ENCODE measurements at places on chromosomes 5 and 9.

DNA sequence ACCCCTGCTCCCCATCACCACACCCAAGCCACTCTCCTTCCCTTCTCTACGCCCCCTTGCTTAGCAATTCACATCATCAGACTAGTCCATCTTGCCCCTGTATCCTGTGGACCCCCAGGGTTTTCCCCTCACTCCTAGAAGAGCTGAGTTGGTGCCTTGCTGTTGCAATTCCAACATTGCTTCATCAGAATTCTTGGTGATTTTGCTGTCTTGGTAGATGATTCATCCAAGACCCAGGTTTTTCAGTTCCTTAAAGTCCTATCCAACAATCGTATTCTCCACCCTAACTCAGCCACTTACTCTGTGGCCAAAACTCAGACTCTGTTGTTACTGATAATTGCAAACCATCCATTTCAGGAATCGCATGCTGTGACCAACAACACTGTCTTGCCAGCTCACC, 21.4 kb upstream of the CCNJL start:
- no peaks in the 10 kb centered on the region for H3K36me3 ChIP-seq
- H3K4me3 ChIP-seq: no peak overlapping the region
- DNase-seq: no peak
- no peak overlapping the region for H3K27ac ChIP-seq

DNA sequence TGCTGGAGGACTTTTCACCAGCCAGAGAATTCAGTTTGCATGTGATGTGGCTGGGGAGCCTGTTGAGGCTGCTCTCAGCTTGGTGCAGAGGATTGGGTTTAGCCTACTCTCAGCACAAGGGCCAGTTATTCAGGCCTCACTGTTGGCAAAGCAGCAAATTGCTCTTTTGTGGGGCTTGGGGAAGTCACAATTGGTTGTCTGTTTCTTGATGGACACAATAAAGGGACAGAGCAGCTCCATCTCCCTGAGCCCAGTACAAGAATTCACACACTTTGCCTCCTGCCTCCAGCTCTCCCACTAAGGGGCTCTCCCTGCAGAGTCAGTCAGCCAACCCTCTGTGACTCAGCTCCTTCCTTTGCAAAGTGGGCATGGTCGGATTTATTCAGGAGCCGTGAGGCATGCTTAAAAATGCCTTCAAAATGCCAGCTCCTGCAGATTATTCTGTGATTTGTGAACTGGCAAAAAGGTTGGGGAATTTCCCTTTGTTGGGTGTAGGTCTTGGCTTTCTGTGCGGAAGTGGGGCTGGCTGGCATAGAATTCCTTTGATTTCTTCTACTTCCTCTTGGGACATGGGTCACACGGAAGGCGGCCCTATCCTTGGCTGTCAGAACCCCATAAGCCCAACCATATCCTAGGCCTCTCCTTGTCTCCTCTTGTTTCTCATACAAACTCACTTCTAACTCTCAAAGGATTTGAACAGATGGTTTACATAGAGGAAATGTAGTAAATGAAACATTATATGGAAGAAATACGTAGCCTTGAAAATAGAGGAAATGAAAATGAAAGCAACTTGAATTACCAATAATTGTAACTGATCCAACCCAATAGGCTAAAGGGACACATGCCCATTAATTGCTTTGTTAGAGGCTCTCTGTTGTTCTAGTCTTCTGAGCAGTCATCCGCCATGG, 118.7 kb upstream of the CD180 start:
- no peak for DNase-seq
- H3K27me3 ChIP-seq: no peaks in the 10 kb centered on the region
- no peak overlapping the region for H3K27ac ChIP-seq
- H3K4me3 ChIP-seq: no peak overlapping the region
- no peaks in the 10 kb centered on the region for H3K4me1 ChIP-seq

GRCh38 chr9:124428751-124429529, 13.7 kb upstream of the PSMB7 start:
- no peak overlapping the region for H3K4me3 ChIP-seq
- no peak overlapping the region for H3K27ac ChIP-seq

- H3K4me1 ChIP-seq: no peaks in the 10 kb centered on the region
- no peak overlapping the region for H3K4me3 ChIP-seq
- H3K27ac ChIP-seq: no peak overlapping the region
- no peaks in the 10 kb centered on the region for H3K27me3 ChIP-seq
- DNase-seq: no peak
These were observed 1071.9 kb upstream of the ARRDC3 start for GRCh38 chr5:92455011-92455410.

GRCh38 chr5:106827061-106827460, 843.7 kb downstream of the EFNA5 start:
- H3K27me3 ChIP-seq: no peaks in the 10 kb centered on the region
- no peak for DNase-seq
- H3K4me1 ChIP-seq: no peaks in the 10 kb centered on the region

GRCh38 chr5:151180291-151180690, 22.7 kb upstream of the ANXA6 start:
- H3K4me3 ChIP-seq: no peak overlapping the region
- no peak for DNase-seq
- H3K27me3 ChIP-seq: no peaks in the 10 kb centered on the region
- H3K27ac ChIP-seq: no peak overlapping the region
- H3K4me1 ChIP-seq: no peaks in the 10 kb centered on the region

DNA sequence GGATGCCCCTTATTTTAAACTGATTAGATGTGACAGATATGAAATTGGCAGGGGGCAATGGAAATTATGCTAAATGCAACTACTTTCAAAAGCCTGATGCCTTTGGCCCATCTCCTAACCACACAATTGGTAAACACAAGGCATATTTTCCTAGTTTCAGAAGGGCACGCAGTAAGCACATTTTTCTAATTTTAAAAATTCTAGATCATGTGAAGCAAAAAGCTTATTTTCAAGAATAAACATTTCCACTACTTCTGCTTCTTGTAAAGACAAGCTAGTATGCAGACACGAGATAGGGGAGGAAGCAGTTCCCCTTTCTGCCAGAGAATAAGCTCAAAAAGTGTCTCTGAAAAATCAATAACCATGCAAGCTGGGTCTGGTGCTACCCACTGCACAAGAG, 67.7 kb downstream of the ABCA1 start:
- H3K4me3 ChIP-seq: no peak overlapping the region
- peaks cover 19% of the 10 kb centered on the region for H3K36me3 ChIP-seq
- no peaks in the 10 kb centered on the region for H3K4me1 ChIP-seq
- H3K27ac ChIP-seq: no peak overlapping the region
- DNase-seq: no peak

GRCh38 chr9:128912270-128912853, 8.4 kb upstream of the PHYHD1 start:
- H3K4me1 ChIP-seq: no peaks in the 10 kb centered on the region
- no peaks in the 10 kb centered on the region for H3K27me3 ChIP-seq
- H3K27ac ChIP-seq: no peak overlapping the region
- peaks cover 47% of the 10 kb centered on the region for H3K36me3 ChIP-seq

GRCh38 chr5:96743065-96743768, 64.5 kb downstream of the ERAP1 start:
- no peak overlapping the region for H3K27ac ChIP-seq
- H3K4me3 ChIP-seq: no peak overlapping the region

GRCh38 chr5:37071901-37072581, 177.1 kb downstream of the CPLANE1 start:
- no peaks in the 10 kb centered on the region for H3K36me3 ChIP-seq
- H3K4me3 ChIP-seq: no peak overlapping the region
- no peaks in the 10 kb centered on the region for H3K4me1 ChIP-seq
- H3K27ac ChIP-seq: no peak overlapping the region

DNA sequence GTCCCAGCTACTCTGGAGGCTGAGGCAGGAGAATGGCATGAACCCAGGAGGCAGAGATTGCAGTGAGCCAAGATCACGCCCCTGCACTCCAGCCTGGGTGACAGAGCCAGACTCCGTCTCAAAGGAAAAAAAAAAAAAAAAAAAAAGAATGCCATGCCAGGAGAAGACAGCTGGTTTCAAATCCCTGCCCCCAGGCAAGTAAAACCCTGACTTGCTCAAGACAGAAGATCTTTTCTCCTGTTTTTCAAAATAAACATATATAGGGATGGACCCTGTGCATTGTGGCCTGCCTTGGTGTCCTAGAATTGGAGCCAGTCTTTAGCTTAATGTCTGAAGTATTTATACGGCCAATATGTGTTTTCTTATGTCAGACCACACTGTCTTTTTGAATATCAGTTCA, 177.1 kb downstream of the NR3C1 start:
- DNase-seq: no peak
- H3K4me1 ChIP-seq: no peaks in the 10 kb centered on the region
- H3K4me3 ChIP-seq: no peak overlapping the region
- no peak overlapping the region for H3K27ac ChIP-seq

DNA sequence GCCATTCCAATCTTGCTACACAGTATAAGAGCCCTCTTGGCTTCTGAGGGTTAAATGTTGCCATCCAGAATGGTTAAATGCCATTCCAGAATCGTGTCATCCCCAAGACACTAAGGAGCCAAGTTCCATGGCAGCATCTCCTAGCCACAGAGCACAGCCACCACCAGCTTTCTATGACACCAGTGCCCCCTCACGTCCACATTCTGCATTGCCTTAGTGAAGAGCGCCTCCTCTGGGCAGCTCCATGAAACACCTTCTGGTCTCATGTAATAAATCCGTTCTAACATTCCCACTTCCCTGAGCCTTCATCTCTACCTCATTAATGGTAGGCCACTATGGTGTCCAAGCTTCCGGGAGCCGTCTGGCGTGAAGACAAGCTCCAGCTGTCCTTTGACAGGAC, 12.4 kb downstream of the CBY3 start:
- H3K27ac ChIP-seq: no peak overlapping the region
- no peaks in the 10 kb centered on the region for H3K27me3 ChIP-seq
- no peaks in the 10 kb centered on the region for H3K36me3 ChIP-seq
- DNase-seq: no peak

GRCh38 chr9:80797101-80797829, 892.1 kb downstream of the TLE1 start:
- no peak for DNase-seq
- no peaks in the 10 kb centered on the region for H3K27me3 ChIP-seq
- H3K36me3 ChIP-seq: no peaks in the 10 kb centered on the region
- H3K4me1 ChIP-seq: no peaks in the 10 kb centered on the region
- H3K27ac ChIP-seq: no peak overlapping the region

- no peaks in the 10 kb centered on the region for H3K4me1 ChIP-seq
- H3K27ac ChIP-seq: no peak overlapping the region
- no peaks in the 10 kb centered on the region for H3K36me3 ChIP-seq
- no peak for DNase-seq
These were observed 17.8 kb upstream of the S1PR3 start for GRCh38 chr9:88973281-88974045.

GRCh38 chr5:154384480-154385235, 61.1 kb upstream of the SAP30L start:
- peak overlapping the region; percentile 62 for H3K27ac ChIP-seq
- H3K4me1 ChIP-seq: no peaks in the 10 kb centered on the region
- H3K4me3 ChIP-seq: no peak overlapping the region
- H3K27me3 ChIP-seq: no peaks in the 10 kb centered on the region

GRCh38 chr5:175347027-175347426, 97.0 kb downstream of the DRD1 start:
- no peaks in the 10 kb centered on the region for H3K36me3 ChIP-seq
- H3K4me3 ChIP-seq: no peak overlapping the region
- no peak for DNase-seq

GRCh38 chr5:109987970-109988369, 298.2 kb downstream of the MAN2A1 start:
- H3K4me1 ChIP-seq: no peaks in the 10 kb centered on the region
- H3K27ac ChIP-seq: no peak overlapping the region
- H3K4me3 ChIP-seq: no peak overlapping the region

- H3K4me1 ChIP-seq: no peaks in the 10 kb centered on the region
- H3K27ac ChIP-seq: no peak overlapping the region
- H3K4me3 ChIP-seq: no peak overlapping the region
- DNase-seq: no peak
- H3K36me3 ChIP-seq: no peaks in the 10 kb centered on the region
These were observed 2217.0 kb downstream of the MAT2B start for GRCh38 chr5:165722401-165722800.

GRCh38 chr9:107778661-107779060, 289.1 kb upstream of the KLF4 start:
- no peaks in the 10 kb centered on the region for H3K27me3 ChIP-seq
- H3K36me3 ChIP-seq: no peaks in the 10 kb centered on the region
- DNase-seq: no peak

GRCh38 chr5:74136276-74136825, 504.2 kb downstream of the ENC1 start:
- no peak for DNase-seq
- no peak overlapping the region for H3K27ac ChIP-seq
- H3K36me3 ChIP-seq: no peaks in the 10 kb centered on the region
- H3K4me3 ChIP-seq: no peak overlapping the region

- H3K27me3 ChIP-seq: no peaks in the 10 kb centered on the region
- no peaks in the 10 kb centered on the region for H3K36me3 ChIP-seq
- no peak for DNase-seq
- H3K27ac ChIP-seq: no peak overlapping the region
- no peaks in the 10 kb centered on the region for H3K4me1 ChIP-seq
These were observed 20.5 kb downstream of the EQTN start for GRCh38 chr9:27276193-27277030.

GRCh38 chr5:171601266-171601881, 181.9 kb downstream of the FGF18 start:
- no peak overlapping the region for H3K4me3 ChIP-seq
- no peaks in the 10 kb centered on the region for H3K36me3 ChIP-seq
- no peaks in the 10 kb centered on the region for H3K27me3 ChIP-seq
- no peak overlapping the region for H3K27ac ChIP-seq
- DNase-seq: no peak

DNA sequence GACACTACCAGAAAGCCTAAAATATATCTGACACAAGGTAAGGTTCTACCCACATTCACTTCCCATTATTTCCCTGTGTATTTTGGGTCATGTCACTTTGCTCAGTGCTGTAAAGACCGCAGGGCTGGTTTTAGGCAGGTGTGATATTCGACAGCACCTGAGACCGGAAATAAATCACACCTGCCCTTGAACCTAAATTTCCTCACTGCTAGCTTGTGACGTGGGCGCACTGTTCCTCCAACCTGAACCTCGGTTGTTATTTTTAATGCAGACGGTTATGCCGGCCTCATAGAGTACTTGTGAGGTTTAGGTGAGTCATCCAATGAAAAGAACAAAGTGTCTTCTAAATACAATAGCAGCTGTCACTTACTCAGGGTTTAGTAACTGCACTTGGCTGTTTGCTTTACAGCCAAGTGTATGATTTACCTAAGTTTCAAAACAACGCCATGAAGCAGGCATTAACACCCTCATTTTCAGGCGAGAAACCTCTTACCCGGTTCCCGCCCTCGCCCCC, 20.7 kb upstream of the ZNF782 start:
- H3K36me3 ChIP-seq: no peaks in the 10 kb centered on the region
- DNase-seq: peak; percentile 36
- H3K4me1 ChIP-seq: no peaks in the 10 kb centered on the region
- peaks cover 6% of the 10 kb centered on the region for H3K27me3 ChIP-seq

GRCh38 chr9:105993921-105994715, 299.8 kb downstream of the TMEM38B start:
- H3K4me1 ChIP-seq: no peaks in the 10 kb centered on the region
- DNase-seq: no peak
- H3K27me3 ChIP-seq: no peaks in the 10 kb centered on the region
- no peak overlapping the region for H3K27ac ChIP-seq
- no peaks in the 10 kb centered on the region for H3K36me3 ChIP-seq
- no peak overlapping the region for H3K4me3 ChIP-seq

GRCh38 chr9:124721109-124721906, 49.8 kb downstream of the NR6A1 start:
- H3K27me3 ChIP-seq: no peaks in the 10 kb centered on the region
- H3K36me3 ChIP-seq: no peaks in the 10 kb centered on the region
- no peak overlapping the region for H3K27ac ChIP-seq
- H3K4me1 ChIP-seq: no peaks in the 10 kb centered on the region
- no peak overlapping the region for H3K4me3 ChIP-seq
